ENCODE measurements at places on chromosomes 12 and 14.

DNA sequence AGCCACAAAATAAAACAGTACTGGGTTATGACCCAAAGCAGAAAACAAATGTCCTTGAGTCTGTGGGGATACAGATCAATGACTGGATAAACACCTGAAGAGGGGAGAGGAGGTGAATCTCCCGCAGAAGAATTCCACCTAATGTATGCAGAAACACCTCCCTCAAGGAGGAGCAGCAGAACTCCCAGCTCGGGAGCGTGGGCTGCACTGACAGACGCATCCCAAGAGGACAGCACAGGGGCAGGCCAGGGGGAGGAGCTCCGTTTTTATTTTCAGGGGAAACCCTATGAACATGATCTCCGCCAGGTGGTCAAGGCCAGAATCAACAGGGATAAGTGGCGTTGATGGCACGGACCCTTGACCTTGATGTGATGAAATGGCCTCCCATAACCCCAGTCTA, 41.8 kb upstream of the PPP2R5C start:
- DNase-seq, result peak; percentile 47

DNA sequence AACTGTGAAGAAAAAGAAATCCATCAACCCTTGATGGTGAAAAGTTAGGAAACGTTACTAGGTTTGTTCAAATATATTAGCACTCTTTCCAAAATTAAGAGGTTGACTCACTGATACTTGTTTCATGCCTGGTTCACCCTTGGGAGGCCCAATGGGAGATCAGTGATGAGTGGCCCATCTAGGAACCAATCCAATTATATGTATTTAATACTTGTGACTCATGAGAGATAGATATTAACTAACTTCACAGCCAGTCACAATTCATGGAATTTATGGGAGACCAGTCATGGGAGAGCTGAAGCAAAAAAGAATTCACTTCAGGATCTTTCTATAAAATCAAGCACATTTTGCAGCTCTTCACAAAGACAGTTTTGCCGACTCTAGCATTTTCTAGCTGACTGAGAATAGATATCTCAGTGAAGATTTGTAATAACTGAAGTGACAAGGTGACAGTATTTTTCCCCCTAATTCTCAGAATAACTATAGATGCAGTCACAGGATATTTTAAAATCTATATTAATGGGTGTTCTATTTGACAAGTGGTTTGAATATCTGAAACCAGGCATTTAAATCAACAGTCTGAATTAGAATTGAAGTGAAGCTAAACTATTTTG, 230.2 kb downstream of the EPS8 start:
- DNase-seq, result no peak

DNA sequence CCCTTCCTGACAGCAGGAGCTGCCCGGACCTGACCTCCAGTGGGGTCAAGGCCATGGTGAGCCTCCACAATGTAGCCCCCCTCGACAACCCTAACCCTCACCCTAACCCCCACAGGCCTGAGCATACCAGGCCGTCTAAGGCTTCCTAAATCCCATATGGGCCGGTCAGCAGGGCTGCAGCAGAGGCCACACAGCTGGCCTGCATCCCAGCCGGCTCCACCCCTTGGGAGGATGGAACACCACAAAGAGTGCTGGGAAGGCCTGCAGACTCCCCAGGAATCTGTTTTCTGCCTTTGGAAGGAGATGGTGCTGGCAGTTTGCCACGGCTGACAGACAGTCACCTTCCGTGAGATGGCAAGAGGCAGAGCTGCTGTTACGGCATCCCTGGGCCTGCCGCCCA, 2.8 kb downstream of the TMEM179 start:
- peak; percentile 11 for DNase-seq

GRCh38 chr12:85836197-85837090, at the start of gene RASSF9:
Gene RASSF9, minus strand, starts transcription at chr12:85836409. Its CDS starts 208 bp downstream, at chr12:85836201.
- peak; percentile 58 for DNase-seq

DNA sequence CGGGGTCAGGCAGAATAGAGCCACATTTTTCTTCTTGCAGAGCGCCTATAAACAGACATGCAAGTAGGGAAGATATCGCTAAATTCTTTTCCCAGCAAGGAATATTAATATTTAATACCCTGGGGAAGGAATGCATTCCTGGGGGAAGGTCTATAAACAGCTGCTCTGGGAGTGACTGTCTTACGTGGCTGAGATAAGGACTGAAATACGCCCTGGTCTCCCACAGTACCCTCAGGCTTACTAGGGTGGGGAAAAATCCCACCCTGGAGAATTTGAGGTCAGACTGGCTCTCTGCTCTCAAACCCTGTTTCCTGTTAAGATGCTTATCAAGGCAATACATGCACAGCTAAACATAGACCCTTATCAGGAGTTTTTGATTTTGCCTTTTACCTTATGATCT, 262.3 kb downstream of the CEP128 start:
- DNase-seq, result no peak

DNA sequence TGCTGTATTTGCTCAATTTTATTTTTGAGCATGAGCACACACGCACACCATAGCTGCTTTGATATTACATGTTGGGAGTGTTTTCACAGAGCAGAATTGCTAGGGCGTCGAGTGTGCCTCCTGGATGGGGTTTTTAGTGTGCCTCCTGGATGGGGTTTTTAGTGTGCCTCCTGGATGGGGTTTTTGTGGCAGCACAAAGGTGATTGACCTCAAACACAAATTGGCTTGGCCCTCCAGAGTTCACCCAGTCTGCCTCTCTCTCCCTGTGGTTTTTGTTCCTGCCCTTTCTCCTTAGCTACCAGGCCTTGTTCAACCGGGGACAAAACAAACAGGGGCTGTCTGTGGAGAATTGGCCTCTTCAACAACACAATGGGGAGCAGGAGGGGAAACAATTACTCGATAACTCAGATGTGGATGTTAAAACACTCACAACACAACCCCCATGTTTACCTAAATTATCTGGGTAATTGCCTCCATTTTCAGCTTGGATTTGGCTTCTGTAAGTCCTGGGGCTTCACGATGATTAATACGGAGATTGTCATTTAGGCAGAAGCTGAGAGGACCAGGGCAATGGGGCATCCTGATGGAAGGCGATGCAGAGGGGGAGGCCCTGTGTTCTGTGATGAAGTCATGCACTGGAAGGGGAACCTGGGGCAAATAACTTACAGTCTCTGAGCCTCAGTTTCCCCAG, 26.9 kb downstream of the TBX3 start:
- DNase-seq, result no peak

- no peak for DNase-seq
Measured at GRCh38 chr14:59332727-59333126, 132.5 kb downstream of the GPR135 start.

DNA sequence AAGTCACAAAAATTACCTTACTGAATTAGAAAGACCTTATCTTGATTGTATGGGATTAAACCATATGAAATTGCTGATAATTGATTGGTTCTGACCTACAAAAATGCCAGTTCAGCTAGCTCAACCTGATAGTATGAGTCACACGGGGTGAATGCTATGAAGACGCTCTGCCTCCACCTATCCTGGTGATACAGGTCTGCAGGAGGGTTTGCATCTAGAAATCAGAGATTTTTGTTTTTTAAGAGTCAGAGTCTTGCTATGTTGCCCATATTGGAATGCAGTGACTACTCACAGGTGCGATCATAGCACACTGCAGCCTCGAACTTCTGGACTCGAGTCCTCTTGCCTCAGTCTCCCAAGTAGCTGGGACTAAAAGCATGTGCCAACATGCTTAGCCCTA, 120.4 kb downstream of the HMGA2 start:
- DNase-seq, result no peak

GRCh38 chr12:88693837-88694445, 113.7 kb upstream of the KITLG start:
- DNase-seq, result no peak

- DNase-seq, result peak; percentile 86
Measured at GRCh38 chr14:70188659-70189455, at the start of gene SLC8A3. Gene SLC8A3, minus strand, starts transcription at chr14:70188951. Its CDS starts 20,529 bp downstream, at chr14:70168422.

DNA sequence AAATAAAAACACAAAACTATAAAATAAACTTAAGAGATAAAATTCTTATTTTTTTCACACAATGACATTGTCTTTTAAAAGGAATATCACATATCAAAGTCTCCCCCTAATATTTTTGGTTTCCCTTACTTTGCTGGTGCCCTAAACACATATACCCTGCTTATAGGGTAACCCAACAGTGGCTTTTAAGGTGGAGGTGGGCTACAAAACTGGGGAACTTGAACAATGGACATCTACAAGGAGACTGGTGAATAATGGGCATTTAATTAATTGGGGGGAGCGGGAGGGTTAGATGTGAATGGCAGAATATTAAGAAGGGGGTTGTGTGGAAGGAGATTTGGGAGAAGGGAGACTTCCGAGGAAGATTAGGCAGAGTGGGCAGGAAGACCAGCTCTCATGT, 9.6 kb downstream of the B4GALNT1 start:
- no peak for DNase-seq

GRCh38 chr14:63046339-63047268, 1.3 kb upstream of the KCNH5 start:
- DNase-seq, result no peak

DNA sequence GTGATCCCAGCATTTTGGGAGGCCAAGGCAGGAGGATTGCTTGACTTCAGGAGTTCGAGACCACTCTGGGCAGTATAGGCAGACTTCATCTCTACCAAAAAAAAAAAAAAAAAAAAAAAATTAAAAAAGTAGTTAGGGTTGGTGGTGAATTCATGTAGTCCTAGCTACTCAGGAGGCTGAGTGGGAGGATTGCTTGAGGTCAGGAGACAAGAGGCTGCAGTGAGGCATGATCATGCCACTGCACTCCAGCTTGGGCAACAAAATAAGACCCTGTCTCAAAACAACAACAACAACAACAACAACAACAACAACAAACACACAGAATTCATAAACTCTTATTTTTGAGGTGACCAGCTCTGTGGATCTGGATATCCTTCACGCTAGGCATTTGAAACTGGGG, 17.1 kb downstream of the SLC25A3 start:
- DNase-seq, result no peak

- DNase-seq, result peak; percentile 85
Measured at GRCh38 chr14:64117671-64118402, 176.3 kb downstream of the ESR2 start.

- peak; percentile 15 for DNase-seq
Measured at GRCh38 chr12:105025890-105026289, 39.8 kb downstream of the NOPCHAP1 start.

DNA sequence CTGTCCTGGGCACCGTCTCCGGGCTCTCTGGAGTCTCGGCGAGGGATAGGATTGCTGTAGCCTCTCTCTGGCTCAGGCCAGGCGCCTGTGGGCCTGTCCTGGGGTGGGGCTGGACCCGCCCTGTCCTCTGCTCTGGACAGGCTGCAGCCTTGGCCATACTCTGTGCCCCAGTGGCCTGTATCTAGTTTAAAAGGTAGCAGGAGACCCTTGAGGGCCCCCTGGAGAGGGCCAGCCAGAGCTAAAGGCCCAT, 1.8 kb downstream of the KIF26A start:
- DNase-seq, result no peak

- peak; percentile 43 for DNase-seq
Measured at GRCh38 chr14:75022655-75023054, 19.9 kb downstream of the EIF2B2 start.

GRCh38 chr12:608413-608812, 54.8 kb downstream of the NINJ2 start:
- DNase-seq, result no peak

DNA sequence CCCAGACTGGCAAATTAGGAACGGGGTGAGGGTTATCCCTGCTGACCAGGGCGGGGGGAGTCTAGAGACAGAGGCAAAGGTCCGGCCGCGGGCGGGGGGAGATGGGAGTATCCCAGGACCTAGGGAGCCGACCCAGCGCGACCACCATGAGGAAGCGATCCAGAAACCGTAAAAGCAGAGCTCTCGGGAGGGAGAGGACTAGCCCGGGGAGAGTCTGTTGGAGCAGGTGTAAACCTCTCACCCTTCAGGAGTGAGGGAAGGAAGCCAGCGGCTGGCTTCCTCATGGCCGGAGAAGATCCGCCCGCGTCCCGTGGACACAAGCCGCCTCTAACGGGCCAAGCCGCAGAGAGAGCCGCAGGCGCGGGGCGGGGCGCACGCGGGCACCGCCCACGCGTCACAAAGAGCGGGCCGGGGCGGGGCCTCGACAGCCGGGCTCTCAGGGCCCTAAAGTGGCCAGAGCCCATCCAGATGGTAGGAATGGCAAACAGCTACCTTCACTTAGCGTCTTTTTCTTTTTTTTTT, at the start of gene ACRBP:
Gene ACRBP, minus strand, starts transcription at position 350 of the 522 bp plus-strand sequence. Its CDS starts 66 bp downstream, at position 284.
- peak; percentile 90 for DNase-seq

DNA sequence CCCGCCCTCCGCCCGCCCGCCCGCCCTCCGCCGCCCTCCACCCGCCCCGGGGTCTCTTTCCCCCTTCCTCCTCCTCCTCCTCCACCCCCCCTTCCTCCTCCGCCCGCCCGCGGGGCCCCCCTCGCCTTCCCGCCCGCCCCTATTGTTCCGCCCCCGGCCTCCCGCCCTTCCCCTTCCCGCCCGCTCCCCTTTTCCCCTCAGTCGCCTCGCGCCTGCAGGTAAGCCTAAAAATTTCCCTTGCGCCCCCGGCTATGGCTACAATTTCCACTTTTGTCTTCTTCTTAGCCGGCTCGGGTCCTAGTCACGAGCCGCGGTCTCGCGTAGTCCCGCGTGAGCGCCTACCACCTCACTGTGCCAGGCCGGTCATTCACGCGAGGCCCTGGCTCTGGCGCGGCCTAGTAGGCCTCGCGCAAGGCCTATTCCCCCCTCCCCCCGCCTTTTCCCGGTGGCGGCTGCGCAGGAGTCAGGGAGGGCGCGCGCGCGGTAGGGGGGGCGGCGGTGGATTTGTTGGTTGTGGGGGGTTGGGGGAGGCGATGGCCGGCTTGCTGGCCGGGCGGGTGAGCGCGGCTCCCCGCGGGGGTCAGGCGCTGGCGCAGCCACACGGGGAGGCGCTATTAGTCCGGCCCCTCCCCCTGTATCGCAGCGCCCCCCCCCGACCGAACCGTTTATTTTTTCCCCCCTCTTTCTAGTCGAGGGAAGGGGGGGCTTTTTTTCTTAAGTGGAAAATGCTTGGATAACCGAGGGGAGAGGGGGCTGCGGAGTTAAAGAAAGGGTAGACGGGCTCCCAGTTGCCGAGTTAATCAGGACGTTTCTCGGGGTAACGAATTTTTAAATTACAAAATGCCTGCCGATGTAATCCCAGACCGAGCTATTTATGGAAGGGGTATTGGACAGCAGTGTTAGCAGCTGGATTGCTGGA, 516 bp downstream of the PCBP2 start:
- peak; percentile 91 for DNase-seq

- DNase-seq, result peak; percentile 37
Measured at GRCh38 chr12:117361347-117361751, at the start of gene NOS1. Gene NOS1, minus strand, starts transcription at chr12:117361626. Its CDS starts 30,557 bp downstream, at chr12:117331069.

DNA sequence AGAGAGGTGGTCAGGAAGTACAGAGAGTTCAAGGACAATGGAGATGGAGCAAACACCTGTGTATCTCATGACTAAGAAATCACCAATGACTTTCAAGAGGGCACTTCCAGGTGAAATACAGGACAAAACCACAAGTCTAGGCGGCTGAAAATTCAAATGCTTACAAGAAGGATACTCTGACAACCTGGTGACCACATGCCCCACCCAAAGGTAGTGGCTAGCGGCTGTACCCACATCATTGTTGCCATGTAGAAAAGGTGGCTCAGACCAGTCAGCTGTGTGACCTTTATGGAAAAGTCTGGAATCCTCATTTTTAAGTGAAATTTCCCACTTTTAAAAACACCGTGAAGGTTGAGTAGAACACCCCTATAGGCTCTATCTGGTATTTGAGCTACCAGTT, 48.6 kb upstream of the FRS2 start:
- no peak for DNase-seq

All from psoas muscle (tissue), 8 donors.